Ammon's horn (tissue), 1 donor: ENCODE measurements at places on chromosomes 7 and 10.

DNA sequence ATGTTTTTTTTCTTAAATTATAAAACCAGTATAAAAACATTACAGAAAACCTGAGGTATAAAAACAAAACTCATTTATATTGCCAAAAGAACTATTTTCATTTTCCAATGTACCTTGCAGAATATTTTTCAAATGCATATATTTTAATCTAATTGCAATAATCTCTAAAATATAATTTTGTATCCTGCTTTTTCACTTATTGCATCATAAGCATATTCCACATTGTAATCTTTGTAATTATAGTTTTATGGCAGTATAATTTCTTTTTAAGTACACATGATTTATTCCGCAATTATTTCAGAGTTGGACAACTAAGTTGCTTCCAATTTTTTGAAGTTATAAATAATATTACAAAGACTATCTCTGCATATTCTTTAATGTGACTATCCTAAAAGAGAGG, 43.7 kb downstream of the SGCE start:
- DNase-seq: no peak

GRCh38 chr7:102916881-102917280, 4.1 kb downstream of the LRRC17 start:
- DNase-seq: no peak

DNA sequence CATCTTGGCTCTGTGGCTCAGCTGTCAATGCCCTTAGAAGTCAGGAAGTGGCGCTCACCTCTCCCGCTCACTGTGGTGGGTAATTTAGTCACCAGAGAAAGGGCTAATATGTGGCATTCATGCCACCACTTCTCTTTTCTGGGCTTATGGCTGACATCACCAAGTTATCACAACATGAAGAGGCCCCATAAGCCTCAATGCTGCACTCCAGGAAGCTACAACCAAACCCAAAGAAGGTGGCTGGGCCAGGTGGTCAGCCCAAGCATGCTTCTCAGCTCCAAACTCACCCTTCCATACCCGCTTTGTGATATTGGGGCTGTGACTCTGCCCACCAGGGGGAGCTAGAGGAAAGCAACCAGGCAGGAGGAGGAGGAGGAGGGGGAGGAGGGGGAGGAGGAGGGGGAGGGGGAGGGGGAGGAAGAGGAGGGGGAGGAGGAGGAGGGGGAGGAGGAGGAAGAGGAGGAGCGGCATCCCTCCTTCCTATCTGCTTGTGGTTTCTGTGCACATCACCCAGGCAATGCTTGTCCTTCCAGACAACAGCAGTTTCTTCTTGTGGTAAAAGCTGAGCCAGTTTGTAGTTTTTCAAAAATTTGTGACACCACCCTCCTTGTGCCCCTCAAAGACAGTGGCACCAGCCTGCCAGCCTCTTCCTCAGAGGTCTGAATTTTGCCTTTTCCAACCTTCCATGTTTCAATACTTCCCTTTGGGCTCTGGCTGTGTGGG, 42.1 kb downstream of the CYP26A1 start:
- DNase-seq: peak; percentile 40

DNA sequence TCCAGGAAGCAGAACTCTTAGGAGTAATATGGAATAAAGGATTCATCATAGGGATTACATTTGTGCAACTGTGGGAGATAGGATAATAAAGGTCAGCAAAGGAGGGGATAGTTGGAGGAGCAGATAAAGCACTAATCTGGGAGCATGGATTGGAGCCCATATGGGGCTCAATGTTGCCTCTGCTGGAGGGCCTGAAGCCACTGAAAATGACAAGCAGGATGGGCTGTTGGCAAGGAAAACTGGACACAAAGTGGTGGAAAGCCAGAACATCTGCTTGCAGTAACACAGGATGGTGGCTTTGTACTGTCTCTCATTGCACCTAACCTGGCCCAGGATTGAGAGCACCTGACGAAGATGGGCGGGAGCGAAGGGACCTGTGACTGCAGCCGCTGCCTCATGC, 15.0 kb upstream of the COMMD3 start:
- DNase-seq: no peak

DNA sequence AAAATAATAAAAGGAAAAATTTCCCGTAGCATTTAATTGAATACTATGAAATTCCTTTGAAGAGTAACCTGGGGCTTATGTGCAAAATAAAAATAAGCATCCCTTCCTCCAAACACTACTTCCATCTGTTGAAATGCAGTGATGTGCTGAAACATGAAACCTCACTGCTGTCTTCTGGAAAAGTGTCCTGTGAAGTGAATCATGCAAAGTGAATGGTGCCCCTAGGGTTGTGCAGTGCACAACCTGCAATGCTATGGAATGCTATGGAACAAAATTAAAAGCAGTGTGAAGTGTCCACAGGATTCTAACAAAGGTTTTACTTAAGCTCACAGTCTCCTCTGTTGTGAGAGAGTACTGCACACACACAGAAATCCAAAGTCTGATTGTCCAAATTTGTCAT, 480.9 kb downstream of the ETV1 start:
- no peak for DNase-seq

DNA sequence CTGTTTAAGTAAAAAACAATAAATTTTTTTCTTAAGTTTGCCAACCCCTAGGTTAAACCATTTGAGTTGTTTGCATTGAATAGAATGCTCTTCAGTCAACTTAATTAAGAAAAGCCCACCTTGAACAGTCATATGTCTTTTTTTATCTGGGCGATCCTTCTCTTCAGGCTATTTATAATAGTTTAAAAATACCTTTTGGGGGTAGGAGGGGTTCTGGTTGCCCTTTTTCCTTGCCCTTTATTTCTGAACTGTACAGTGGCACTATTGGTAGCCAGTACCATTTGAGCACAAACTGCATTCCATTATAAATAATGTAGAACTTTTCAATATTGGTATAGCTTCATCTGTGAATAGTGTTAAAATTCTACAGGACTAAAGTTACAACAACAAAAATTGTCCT, 13.1 kb downstream of the CALU start:
- DNase-seq: no peak

DNA sequence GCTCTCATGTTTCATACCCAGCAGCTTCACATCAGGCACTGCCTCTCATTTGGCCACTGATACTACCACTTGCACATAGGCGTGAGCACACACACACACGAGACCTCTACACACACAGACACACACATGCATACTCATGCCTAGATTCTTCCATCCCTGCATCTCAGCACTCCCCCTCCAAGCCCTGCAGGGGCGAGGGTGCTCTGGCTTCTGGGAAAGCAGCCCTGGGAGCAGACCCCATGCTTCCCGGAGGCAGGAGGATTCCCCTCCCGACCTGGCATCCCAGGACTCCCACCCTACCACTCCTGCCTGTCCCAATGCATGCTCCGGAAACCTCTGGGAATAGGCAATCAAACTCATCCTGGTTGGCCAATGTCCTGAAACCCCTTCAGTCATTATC, 89.1 kb upstream of the SMNDC1 start:
- DNase-seq: no peak

DNA sequence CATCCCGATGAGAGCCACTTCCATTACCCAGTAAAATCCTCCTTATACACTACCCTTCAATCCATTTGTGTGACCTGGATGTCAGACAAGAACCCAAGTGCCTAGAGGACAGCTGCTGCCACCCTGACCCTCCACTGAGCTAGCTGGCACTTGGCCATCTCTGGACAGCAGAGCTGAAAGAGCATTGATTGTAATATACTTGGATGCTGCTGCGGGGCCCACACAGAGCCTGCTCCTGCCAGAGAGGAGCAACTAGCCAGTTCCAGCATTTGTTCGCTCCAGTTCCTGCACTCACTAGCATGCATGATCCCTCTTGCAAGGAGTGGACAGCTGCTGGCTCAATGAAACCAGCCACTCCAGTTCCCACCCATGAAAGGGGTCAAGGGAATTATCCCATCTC, 8.4 kb upstream of the TMEM254 start:
- peak; percentile 95 for DNase-seq

DNA sequence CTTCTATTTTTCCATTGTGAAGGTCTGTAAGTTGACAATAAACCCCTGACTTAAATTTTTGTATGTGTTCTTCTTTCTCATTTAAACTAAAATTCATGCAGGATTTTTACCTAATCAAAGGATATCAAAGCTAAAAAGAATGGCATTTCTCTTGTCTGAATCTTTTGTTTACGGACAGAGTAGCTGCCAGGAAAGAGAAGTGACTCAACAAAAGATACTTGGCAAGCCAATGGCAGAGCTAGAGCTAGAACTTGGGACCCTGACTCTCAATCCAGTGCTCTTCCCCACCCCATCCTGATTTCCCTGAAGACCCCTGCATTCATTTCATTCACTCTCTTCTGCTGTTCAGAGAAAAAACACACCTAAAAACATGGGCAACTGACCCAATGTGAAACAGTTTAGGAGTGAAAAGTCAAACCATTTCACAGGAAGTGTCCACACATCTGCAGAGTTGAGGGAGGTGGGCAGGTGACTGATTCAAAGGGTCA, 40.2 kb upstream of the PDLIM1 start:
- no peak for DNase-seq

DNA sequence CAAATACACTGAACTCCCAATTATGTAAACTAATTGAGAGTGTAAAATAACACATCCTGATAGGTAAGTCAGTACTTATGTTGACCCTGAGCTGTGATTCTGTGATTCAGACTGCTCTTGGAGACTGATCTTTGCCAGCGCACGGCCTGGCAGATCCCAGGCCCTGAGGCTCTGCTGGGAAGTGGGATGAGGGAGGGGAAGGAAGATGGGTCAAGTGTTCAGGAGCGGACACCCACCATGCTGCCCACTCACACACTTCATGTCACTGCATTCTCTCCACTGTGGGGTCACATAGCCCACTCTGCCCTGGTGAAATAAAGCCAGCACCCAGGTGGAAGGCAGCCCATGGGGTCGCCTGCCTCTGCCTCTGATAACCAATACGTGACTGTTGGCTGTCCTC, 226.2 kb downstream of the TNS3 start:
- no peak for DNase-seq

GRCh38 chr7:44995555-44996493, 4.2 kb upstream of the CCM2 start:
- no peak for DNase-seq

- no peak for DNase-seq
These were observed 31.4 kb upstream of the CCDC6 start for GRCh38 chr10:59937720-59938119.

DNA sequence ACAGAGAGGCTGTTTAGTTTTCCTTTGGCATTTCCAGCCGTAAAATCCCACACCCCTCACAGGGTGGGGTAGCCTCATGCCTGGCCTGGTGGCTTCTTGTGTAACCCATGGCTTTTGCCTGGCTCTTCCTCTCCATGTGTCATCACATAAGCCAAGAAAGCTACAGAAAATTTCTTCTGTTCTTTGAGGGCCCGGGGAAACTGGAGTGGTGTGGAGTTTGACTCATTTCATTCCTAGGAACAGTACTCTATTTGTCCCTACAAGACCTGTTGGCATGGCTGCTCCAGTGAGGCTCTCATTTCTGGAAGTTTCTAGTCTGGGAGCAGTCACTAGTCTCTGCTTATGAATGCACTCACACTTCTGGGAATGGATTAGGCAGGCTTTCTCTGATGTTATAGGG, 523.9 kb downstream of the SUGCT start:
- no peak for DNase-seq

DNA sequence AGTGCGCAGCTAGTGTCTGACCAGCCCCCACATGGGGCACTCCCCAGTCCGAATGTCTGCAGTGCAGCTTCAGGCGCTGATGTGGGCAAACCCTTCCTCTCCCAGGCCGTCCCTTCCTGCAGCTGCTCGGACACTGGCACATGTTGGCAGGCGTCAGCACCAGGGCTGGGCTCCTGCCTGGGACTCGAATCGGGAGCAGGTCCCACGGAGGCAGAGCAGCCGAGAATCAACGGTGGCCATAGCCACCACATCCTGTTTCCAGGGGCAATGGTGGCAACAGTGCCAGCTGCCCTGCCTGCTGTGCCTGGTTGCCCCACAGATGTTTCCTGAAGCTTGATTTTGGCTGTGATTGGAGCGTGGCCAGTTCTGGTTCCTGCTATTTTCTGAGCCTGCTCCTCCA, 65.8 kb downstream of the MGMT start:
- DNase-seq: no peak

- DNase-seq: no peak
These were observed 133.1 kb upstream of the PRSS1 start for GRCh38 chr7:142616121-142616643.

GRCh38 chr10:69051303-69051702, 36.6 kb upstream of the SRGN start:
- peak; percentile 73 for DNase-seq

DNA sequence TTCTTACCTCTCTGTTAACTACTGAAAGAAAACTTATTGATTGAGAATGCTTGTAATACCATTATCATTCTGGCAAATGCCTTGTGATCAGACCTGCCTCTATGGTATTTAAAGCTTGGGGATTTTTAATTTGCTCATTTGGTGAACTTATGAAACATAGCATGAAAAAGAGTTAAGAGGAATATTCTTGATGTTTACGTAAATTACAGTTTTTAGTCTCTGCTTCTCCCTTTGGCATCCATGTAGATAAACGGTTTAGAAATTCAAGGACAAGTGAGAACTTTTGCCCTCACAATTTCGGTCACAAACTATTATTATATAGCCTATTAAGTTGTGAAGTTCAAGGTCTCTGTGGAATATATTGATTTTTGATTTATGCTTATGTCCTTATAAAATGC, 11.2 kb upstream of the CELF2 start:
- no peak for DNase-seq

DNA sequence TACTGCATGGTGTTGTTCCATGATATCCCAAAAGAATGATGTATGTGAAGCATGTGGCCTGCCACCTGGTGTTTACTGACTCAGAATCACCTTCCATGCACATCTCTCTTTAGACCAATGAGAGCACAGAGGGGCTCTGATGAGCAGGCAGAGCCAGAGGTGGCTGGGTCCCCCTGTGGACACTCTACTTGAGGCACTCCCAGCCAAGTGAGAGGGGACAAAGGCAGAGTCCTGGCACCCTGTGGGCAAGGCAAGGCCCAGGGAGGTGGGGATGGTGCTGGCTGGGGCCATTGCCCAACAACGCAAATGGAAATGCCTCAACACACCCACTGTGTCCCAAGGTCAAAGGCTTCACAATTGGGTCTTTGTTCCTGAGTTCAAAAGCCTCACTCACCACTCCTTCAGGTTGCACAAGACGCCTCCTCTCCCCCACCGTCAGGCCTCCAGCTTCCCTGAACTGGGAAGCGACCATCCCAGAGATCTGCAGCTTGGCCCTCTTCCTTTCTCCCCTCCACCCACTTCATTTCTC, 164.6 kb downstream of the NEURL1 start:
- DNase-seq: no peak

DNA sequence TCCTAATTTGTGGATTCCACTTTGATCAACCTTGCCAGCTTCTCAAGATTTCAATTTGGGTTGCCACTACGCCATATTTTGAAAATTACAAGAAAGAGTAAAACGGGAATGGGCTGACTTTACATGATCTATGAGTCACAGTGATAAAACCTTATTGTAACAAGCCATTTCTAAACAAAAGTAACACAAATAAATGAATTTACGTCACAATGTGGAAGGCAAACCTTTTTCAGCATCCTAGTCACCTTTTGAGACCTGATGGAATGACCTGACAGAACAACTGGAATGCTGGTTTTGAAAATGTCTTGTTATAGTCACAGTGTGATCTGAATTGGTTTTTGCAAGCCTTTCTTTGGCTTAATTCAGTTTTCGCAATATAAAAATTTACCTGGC, 85.9 kb downstream of the CDK6 start:
- DNase-seq: no peak

GRCh38 chr7:159177284-159177953, 32.8 kb upstream of the VIPR2 start:
- no peak for DNase-seq

- no peak for DNase-seq
These were observed 226.5 kb downstream of the FANK1 start for GRCh38 chr10:126122881-126123280.

GRCh38 chr7:48025624-48026023, 3.3 kb downstream of the SUN3 start:
- no peak for DNase-seq

GRCh38 chr10:92506336-92506735, 67.6 kb downstream of the IDE start:
- DNase-seq: no peak
